Esophagus squamous epithelium (tissue), 5 donors: ENCODE measurements at places on chromosomes 7 and 10.

DNA sequence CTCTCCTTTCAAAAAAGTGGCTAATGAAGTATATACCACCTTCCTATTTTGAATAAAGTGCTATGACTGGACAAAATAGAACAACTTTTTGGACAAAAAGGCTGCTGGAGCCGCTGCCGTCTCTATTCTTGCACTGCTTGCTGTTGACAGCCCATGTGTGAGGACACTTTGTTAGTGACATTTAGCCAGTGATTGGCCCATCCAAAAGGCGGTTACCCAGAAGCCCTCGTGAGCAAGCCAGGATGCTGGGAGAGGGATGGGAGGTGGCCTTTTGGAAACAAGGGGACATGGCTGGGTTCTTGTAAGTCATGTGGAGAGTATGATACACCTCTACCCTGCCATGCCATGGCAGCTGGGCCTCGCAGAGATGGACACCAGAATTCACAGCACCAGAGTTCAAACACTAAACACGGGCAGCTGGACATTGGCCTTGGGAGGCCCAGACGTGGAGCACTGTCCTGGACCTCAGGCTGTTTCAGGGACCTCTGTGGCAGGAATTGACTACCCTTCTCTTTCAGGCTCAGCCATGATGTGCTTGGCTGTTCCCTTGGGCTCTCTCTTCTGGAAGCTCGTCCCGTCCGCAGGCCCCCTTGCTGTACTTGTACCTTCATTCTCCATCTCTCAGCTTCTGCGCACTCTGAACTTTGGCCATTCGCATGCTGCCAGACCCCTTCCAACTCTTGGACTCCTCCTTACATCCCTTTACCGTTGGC, 118.3 kb downstream of the TCF7L2 start:
- DNase-seq: no peak

DNA sequence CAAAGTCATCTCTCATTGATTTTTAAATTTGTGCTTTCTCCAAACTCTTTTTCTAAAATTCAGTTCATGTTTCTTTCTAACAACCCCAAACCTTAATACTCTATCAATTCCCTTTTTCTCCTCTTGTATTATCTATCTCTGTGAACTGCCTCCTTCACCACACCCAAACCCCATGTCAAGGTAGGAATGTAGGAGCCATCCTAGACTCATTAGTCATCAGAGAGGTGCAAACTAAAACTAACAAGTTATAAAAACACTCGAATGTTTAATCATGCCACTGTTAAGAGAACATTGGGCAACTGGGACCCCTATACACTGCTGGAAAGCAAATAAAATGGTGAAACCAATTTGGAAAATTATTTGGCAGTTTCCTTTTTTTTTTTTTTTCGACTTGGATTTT, 533.8 kb upstream of the LRRN3 start:
- DNase-seq: no peak

GRCh38 chr10:79106256-79107050, 37.7 kb downstream of the ZMIZ1 start:
- DNase-seq: no peak

DNA sequence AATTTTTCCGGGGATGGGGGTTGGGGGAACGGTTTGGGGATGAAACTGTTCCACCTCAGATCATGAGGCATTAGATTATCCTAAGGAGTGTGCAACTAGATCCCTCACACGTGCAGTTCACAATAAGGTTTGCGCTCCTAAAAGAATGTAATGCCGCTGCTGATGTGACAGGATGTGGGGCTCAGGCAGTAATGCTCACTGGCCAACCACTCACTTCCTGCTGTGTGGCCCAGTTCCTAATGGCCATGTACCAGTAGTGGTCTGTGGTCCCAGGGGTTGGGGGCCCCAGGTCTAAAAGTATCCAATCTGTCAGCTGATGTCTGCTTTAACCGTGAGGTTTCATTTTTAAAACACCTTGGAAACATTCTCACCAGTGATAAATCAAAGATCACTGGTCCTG, 2.2 kb downstream of the STN1 start:
- no peak for DNase-seq

DNA sequence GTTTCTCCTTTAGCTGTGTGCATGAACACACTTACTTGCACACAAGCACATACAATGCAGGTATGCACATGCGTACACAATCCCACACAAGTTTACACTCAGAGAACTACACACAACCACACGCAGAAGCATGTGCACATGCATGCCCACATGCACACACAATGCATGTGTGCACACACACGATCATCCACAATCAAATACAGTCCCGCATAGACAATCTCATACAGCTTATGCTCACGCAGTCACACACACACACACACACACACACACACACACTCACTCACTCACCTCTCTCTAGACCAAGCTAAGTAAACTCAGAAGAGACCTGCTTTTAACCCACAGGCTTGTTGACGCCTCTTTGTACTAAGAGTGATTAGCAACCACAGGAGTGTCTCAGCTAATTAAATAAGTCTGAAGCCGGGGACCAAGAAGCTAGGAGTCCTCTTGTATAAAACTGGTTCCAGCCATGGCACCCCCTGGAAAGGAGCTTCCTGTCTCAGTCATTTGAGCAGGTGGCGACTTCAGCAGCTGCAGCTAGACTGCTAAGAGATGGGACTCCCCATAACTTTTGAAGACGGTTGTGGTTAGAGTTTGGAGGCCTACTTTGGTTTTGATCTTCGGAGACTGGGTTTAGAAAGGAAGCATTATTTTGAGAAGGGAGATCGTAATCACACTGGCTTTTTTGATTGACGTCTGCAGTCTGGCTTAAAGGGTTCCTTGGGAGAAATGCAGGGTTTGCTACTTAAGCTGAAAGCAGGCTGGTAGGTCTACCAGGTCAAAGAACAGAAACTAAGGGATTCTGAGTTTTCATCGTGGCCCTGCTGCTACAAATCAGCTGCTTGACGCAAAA, 82.3 kb upstream of the ADRB1 start:
- no peak for DNase-seq

GRCh38 chr7:70432567-70433001, 699.4 kb upstream of the GALNT17 start:
- DNase-seq: no peak

DNA sequence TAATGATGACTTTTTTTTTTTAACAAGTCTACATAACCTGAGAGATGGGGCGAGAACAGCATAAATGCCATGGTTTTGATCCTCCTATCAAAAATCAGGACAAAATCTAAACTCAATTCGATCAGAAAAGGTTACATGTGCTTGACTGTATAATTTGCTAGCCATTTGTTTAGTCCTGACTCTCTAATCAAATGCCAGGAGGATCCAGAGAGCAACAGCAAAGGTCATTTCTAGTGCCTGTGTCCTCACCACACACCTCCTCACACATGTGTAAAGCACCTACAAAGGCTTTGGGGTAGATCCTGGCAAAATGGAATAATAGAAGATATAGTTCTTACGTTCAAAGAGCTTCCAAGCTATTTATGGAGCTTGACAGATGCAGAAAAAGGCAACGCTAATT, 11.0 kb upstream of the FAS start:
- DNase-seq: no peak
